Neural progenitor cell (in vitro differentiated cells): ENCODE measurements at places on chromosomes 4 and X. TPM values are rescaled to one million over a fixed set of nuclear protein-coding genes. Genes with fewer than 3 reads are reported as not detected.
A peak's percentile ranks its signal among the peaks of the same experiment; 100 is the strongest.

DNA sequence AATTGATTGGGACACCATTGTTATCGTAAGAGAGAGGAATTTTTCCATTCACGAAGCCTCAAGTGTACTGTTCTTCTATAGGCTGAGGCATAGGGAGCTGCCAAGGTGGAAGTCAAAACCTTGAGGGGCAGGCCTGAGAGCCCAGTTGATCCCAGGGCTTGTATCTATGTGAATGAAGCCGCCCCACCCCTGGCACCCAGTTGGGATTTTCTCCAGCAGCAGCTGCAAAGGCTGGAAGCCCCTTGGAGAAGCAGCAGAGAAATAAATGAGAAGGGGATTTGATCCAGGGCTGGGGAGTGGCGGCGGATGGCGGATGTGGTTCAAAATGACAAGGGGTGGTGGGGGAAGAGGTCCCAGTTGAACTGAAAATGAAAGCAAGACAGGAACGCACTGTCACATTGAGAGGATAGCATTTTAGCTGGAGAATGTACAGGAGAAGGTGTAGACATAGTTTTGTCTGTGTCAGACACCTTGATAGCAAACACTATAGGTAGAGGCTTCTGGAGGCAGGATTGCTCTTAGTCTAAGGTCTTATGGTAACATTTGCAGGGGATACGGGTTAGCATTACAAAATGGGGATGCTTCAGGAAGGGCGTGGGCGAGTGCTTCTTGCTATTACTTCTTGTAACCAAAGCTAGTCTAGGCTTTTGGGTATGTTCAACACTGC is 32.6 kb downstream of the DOCK11 start:
- H3K4me3 ChIP-seq, result no peak overlapping the region
- DNase-seq, result no peak
- H3K27ac ChIP-seq, result no peak overlapping the region
- H3K27me3 ChIP-seq, result no peaks in the 10 kb centered on the region
- H3K4me1 ChIP-seq, result no peaks in the 10 kb centered on the region

Gene F8A1
- 5.5 and 8.7 TPM in 2 replicates for total RNA-seq

GRCh38 chr4:184804621-184805020 is 21.1 kb downstream of the ACSL1 start:
- no peak overlapping the region for H3K27ac ChIP-seq
- peaks cover 100% of the 10 kb centered on the region for H3K27me3 ChIP-seq
- no peaks in the 10 kb centered on the region for H3K36me3 ChIP-seq
- peaks cover 8% of the 10 kb centered on the region for H3K4me1 ChIP-seq
- DNase-seq, result no peak

Gene NDP
- total RNA-seq, result 2.3 and 2.5 TPM in 2 replicates

DNA sequence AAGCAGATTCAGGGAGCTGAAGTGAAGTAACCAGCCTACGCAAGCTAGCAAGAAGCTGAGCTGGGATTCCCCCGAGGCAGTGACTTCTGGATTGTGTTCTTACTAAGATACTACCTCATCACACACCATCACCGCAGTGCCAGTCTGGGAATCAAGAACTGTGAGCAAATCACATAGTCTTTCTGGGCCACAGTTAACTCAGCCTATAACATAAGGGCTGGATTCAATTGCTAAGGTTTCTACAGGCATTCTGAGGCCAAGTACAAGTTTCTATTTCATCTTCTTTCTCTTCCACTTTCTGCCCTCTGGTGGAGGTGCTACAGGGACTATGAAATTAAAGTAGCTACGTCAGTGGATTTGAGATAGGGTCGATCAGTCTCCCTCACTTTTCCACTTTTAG is 1.4 kb upstream of the CORIN start:
- no peak overlapping the region for H3K4me3 ChIP-seq
- no peak for DNase-seq
- H3K27ac ChIP-seq, result no peak overlapping the region
- H3K36me3 ChIP-seq, result no peaks in the 10 kb centered on the region
- H3K4me1 ChIP-seq, result peaks cover 4% of the 10 kb centered on the region

DNA sequence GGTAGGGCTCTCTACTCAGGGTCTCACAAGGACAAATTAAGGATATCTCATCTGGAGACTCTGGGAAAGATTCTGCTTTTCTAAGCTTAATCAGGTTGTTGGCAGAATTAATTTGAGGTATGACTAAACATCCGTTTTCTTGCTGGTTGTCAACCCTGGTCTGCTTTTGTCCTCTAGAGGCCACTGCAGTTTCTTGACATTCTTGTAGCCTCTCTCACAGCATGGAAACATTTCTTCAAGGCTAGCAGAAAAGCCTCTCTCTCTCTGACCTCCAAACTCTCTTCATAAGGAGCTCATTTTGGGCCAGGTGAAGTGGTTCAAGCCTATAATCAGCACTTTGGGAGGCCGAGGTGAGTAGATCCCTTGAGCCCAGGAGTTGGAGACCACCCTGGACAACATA is 749.5 kb upstream of the PCDH7 start:
- no peak overlapping the region for H3K27ac ChIP-seq
- no peaks in the 10 kb centered on the region for H3K36me3 ChIP-seq
- DNase-seq, result peak; percentile 43
- peaks cover 10% of the 10 kb centered on the region for H3K4me1 ChIP-seq
- no peak overlapping the region for H3K4me3 ChIP-seq

Gene EDNRA
- total RNA-seq, result 2.9 and 3.4 TPM in 2 replicates

- H3K4me3 ChIP-seq, result no peak overlapping the region
- H3K36me3 ChIP-seq, result peaks cover 13% of the 10 kb centered on the region
- no peaks in the 10 kb centered on the region for H3K27me3 ChIP-seq
- no peaks in the 10 kb centered on the region for H3K4me1 ChIP-seq
- DNase-seq, result no peak
Observed at GRCh38 chr4:186644737-186645261, 78.9 kb downstream of the FAT1 start.

- no peaks in the 10 kb centered on the region for H3K4me1 ChIP-seq
- H3K36me3 ChIP-seq, result no peaks in the 10 kb centered on the region
- no peak for DNase-seq
- H3K27me3 ChIP-seq, result no peaks in the 10 kb centered on the region
- H3K4me3 ChIP-seq, result no peak overlapping the region
Observed at GRCh38 chrX:130682990-130683389, 220.0 kb downstream of the ENOX2 start.

- H3K27ac ChIP-seq, result no peak overlapping the region
- no peak for DNase-seq
- no peaks in the 10 kb centered on the region for H3K36me3 ChIP-seq
- H3K4me3 ChIP-seq, result no peak overlapping the region
- peaks cover 11% of the 10 kb centered on the region for H3K4me1 ChIP-seq
Observed at GRCh38 chrX:132173647-132174046, 45.6 kb downstream of the RAP2C start.

DNA sequence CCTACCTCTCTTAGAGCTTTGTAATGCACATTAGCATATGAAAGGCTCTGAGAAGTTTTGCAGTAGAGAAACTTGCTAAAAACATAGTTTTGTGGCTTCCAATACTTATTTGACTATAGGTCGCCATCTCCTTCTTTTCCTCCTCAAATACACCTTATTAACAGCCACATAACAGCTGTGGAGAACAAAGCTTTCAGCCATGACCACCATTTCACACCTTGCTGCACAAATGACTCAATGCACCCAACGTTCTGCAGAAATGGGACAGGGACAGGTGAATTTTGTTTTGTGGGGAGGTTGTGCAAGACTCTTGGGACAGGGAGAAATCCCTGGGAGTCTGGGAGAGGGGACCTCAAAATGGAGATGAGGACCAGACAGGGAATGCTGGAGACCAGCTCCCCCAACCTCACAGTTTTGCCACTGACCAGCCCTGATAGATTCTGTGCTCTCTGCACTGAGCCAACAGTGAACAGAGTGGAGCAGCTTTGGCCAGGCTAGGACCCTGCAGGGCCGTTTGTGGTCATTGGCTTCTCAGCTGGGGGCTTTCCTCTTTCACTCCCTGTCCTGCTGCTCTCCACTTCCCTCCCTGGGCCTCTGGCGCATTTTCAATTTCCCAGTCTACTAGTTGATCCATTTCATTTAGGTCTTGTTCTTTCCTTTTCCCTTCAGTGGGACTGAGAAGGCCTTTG is 16.6 kb downstream of the FRMPD3 start:
- H3K27me3 ChIP-seq, result no peaks in the 10 kb centered on the region
- H3K27ac ChIP-seq, result no peak overlapping the region
- DNase-seq, result no peak
- no peaks in the 10 kb centered on the region for H3K4me1 ChIP-seq
- no peaks in the 10 kb centered on the region for H3K36me3 ChIP-seq

Gene CXorf51B
- not detected in 2 replicates for total RNA-seq

DNA sequence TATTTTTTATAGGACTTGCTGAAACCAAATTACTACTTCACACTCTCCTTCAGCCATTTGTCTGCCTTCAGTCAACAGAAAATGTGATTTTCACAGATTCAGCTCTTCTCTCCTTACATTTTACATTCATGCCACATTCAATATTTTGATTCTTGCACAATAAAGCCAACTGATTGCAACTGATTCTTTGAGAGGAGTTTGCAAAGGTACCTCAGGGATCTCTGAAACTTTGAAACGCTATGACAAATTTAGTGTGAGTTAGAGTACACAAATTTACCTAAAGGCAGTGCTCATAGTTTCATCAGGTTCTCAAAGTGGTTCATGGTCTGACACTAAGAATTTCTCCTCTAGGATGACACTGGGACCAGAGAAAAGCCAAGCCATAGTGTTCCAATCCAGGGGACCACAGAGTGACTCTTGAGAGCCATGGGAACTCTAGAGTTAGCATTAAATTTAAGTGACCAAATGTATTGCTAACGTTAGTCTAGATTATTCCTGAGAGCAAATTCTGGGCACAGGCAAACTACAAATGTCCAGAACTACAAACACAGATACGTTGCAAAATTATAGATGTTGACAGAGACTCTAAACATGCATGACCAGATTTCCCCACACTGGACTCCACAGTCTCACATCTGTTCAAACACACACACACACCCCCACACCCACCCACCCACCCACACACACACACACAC is 9.0 kb downstream of the CSN3 start:
- H3K36me3 ChIP-seq, result no peaks in the 10 kb centered on the region
- no peak overlapping the region for H3K27ac ChIP-seq
- H3K4me1 ChIP-seq, result no peaks in the 10 kb centered on the region

Gene GPR78
- 0.09 and 0.28 TPM in 2 replicates for total RNA-seq

DNA sequence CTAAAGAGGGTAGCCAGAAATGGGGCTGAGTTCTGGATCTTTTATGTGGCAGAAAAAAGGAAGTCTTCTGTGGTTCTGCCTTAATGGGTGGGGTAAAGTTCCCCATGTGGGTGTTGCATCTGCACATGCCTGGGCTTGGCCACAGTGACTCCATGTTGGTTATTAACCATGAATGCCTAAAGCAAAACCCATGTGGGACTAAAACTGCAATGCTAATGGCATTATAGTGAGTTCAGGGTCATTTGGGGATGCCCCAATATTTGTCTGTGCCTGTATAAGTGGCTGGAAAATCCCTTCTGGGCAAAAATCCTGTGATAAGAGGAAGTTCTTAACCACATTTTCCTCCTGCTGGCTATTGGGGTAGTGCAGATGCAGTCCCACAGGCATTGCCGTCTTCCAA is 857.4 kb downstream of the FAT4 start:
- H3K4me1 ChIP-seq, result no peaks in the 10 kb centered on the region
- H3K4me3 ChIP-seq, result no peak overlapping the region
- H3K27ac ChIP-seq, result no peak overlapping the region
- no peaks in the 10 kb centered on the region for H3K36me3 ChIP-seq

Gene RAB41
- not detected in 2 replicates for total RNA-seq

DNA sequence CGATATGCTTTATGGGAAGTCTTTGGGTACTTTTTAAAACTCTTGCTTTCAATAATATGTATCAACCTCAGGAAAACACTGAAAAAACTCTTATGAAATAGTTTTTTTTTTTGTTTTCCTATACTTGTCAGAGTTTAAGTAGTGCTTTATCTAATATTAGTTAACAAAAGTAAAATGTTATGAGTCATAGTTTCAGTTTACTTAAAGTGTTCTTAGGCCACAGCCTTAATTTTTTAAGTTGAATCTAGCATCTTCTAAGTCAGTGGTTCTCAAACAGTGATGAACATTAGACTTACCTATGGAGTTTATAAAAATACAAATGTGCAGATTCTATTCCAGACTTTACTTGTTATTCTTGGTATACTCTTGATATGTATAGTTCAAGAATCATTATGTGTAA is 26.3 kb upstream of the ADGRL3 start:
- DNase-seq, result no peak
- H3K36me3 ChIP-seq, result no peaks in the 10 kb centered on the region
- no peaks in the 10 kb centered on the region for H3K27me3 ChIP-seq

DNA sequence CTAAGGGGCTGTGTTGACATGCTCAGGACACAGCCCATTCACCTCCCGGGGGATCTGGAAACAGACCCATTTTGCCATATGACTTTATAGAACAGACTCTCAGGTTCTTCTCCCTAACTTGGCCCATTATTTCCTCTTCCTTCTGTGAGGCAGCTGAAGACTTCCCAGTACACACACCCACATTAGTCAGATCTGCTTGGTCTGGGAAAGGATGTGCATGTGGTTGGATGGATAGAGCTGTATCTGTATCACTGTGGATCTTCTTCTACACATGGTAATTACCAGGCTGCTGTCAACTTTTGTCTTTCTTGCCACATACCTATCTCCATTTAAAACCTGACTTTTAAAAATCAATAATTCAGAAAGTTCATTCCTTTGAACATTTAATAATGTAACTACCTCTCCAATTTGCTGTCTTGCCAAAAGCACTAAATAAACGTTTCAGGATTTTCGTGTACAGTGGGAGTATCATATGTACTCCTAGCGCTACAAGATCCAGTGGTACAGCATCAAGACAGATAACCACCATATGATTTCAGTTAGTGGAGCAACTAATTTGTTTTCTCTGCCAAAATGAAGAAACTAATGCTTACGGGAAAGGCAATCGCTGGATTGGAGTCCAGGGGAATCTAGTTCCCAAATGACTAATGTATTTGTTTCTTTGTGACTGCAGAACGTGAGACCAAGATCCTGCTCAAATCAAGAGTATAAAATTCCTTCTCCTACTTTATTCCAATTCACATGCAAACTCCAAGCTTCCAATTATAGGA is 134.1 kb upstream of the MAP3K15 start:
- no peaks in the 10 kb centered on the region for H3K27me3 ChIP-seq
- DNase-seq, result no peak
- H3K36me3 ChIP-seq, result no peaks in the 10 kb centered on the region
- H3K4me1 ChIP-seq, result peaks cover 3% of the 10 kb centered on the region
- no peak overlapping the region for H3K4me3 ChIP-seq

- H3K4me1 ChIP-seq, result no peaks in the 10 kb centered on the region
- H3K27ac ChIP-seq, result no peak overlapping the region
- H3K27me3 ChIP-seq, result no peaks in the 10 kb centered on the region
Observed at GRCh38 chr4:45063696-45064095, 337.3 kb upstream of the GNPDA2 start.

GRCh38 chr4:183657564-183657963 is 1.4 kb downstream of the RWDD4 start:
- peaks cover 3% of the 10 kb centered on the region for H3K36me3 ChIP-seq
- no peaks in the 10 kb centered on the region for H3K27me3 ChIP-seq
- DNase-seq, result no peak
- H3K27ac ChIP-seq, result no peak overlapping the region
- H3K4me3 ChIP-seq, result peak overlapping the region; percentile 83
- peaks cover 6% of the 10 kb centered on the region for H3K4me1 ChIP-seq

DNA sequence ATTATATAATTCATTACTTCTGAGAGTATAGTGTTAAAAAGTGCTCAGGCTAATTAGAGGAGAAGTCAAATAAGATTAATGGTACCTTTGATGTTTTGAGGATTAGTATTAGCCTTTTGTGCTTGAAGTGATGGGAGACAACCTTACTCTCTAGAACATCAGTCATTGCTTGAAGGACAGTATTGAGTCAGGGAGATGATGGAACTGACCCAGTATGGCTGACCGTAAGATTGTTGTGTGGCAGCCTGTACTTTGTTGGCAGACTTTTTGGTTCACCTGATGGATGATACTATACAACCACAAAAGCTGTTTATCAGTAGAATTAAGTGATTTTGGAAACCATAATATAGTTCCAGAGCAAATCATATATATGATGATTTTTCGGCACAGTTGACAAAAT is 9.9 kb downstream of the OGT start:
- no peaks in the 10 kb centered on the region for H3K4me1 ChIP-seq
- no peak overlapping the region for H3K4me3 ChIP-seq
- peaks cover 9% of the 10 kb centered on the region for H3K36me3 ChIP-seq
- DNase-seq, result no peak

Gene SHROOM4
- 3.0 TPM in 2 replicates for total RNA-seq
